Stimulated activated CD8-positive, alpha-beta memory T cell treated with anti-CD3 and anti-CD28 coated beads, Interleukin-4, amount 100 ng/mL, for 1 hour (primary cell): ENCODE measurements at places on chromosomes 7 and 10.

DNA sequence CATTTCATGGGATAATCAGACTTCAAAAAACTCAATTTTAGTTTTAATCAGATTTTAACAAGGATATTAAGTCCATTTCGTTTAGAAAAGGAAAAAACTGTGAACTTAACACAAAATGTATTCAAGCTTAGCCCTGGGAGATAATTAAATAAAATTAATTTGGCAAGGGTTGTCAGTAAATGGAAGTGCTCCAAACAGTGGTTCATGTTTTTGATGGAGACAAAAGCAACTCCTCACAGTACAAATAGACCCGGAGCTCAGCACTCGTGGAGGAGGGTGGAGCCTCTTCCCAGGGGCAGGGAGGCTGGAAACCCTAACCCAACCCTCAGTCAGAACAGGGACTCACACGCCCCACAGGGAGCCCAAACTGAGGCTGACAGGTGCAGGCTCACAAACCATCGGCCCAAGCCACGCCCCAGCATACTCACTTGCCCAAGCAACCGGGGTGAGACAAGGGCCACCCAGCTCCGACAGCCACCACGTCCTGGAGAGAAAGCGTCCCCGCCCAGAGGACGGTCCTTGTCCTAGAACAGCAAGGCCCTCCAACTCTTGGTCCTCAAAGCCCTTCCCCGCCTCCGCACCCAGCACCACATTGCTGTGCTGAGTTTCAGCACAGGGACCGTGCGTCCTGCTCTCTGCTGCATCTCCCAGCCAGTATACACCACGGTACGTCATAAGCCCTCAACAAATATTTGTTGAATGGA, 39.8 kb downstream of the MAD1L1 start:
- no peak for DNase-seq

GRCh38 chr7:138900035-138900828, 81.0 kb downstream of the KIAA1549 start:
- no peak for DNase-seq

DNA sequence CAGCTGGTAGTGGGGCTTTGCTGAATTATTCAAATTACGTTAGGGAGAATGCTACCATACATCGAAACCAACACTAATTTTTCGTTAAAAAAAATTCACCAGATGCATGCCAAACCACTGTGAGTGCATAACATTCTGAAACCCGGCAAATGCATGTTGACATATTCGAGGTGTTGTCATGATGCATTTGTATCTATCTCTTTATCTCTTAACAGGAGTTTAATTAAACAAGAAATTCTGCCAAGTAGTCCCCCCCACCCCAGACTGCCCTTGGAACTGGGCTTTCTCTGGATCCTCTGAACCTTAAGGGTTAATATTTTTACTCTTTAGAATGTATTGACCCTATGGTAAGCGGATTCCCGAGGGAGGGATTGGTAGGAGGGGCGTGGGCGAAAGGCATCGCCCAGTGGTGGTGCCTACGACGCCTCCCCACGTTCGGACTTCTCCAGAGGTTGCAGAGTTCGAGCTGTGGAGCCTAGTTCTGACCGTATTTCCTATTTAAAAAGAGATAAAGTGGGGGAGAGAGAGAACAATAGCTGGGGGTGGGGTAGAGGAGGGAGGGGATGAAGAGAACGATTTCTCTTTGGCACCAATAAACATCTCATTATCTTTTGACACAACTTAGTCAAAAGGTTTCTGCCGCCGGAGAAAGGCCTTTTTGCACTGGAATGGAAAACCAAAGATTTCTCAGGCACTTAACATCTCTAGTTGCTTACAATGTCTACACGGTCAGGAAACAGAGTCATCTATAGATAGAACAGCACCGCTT, 7.2 kb downstream of the DLX6 start:
- DNase-seq: no peak

GRCh38 chr10:11164803-11165590, 147.3 kb downstream of the CELF2 start:
- DNase-seq: no peak

- DNase-seq: no peak
Observed at GRCh38 chr10:101974091-101974971, 81.6 kb downstream of the ARMH3 start.

DNA sequence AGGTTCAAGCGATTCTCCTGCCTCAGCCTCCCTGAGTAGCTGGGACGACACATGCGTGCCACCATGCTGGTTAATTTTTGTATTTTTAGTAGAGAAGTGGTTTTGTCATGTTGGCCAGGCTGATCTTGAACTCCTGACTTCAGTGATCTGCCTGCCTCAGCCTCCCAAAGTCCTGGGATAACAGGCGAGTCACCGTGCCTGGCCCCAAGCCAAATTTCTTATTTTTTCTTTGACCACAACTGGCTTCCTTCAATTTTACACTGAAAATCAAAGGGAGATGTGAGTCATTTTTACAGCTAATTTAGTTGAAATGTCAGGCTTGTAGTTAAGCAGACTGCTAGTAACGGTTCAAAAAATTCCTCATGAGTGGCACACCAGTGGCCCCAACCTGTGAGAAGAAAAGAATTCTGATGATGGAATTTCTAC, 7.8 kb downstream of the RNF216 start:
- peak; percentile 7 for DNase-seq

DNA sequence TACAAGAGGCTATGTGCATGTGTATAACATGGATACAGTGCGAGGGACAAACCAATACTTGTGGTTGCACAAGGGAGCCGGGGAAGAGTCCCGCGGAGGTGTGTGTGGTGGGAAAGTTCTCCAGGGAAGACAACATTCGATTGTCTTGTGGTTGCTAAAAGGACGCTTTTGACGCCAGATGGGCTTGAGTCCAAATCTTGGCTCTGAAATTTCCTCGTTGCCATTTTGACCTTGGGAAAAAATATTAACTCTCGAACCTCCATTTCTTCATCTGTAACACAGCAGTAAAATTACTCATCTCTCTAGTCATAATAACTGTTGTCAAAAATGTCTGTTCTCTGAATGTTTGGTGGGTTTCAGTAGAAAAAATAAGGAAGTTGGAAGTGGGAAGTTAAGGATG, 16.5 kb downstream of the PLXDC2 start:
- no peak for DNase-seq

GRCh38 chr7:157442456-157442855, 105.7 kb downstream of the DNAJB6 start:
- DNase-seq: no peak

- DNase-seq: no peak
Observed at GRCh38 chr10:78584266-78584665, 484.5 kb upstream of the ZMIZ1 start.

DNA sequence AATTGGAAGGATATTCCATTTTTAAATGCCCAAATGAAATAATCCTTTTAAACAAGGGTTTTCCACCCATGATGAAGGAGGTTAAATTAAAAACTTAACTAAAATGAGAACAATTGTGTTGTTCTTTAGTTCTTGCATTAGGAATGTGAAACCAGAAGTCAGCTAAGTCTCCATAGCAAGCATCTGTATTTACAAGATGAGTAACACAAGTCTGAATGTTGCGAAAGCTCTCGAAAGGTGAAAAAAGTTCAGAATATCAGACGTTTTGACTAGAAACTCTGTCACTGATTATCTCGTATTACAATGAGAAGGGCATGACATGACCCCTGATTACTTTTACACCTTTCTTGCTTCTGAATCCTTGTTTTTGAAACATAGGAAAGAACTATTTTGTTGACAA, 149.6 kb downstream of the BICC1 start:
- DNase-seq: no peak

DNA sequence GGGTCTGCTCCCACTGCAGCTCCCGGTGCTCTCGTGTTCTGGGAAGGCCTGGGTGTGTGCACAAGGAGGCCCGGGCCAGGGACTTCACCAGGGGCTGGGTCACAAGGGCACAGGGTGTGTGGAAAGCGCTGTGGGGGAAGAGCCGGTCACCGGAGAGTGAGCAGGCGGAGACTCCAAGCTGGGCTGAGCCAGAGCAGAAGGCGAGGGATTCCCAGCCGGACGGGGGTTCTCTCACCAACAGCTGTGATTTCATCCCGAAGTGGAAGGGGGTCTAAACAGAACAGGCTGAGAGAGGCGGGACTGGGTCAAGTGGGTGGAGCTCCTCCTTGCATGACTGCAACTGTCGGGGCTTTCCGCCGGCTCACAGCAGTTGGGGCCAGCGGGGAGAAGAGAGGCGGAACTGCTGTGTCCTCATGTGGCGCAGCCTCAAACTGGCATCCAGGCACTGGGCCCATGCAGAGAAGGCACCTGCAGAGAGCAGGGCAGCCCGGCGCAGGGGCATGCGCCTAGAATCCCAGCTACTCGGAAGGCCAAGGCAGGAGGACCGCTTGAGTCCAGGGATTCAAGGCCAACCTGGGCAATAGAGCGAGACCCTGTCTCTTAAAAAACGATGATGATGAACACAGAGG, 7.6 kb upstream of the ORAI2 start:
- DNase-seq: peak; percentile 76

- no peak for DNase-seq
Observed at GRCh38 chr10:87767253-87767652, 50.8 kb downstream of the ATAD1 start.

- no peak for DNase-seq
Observed at GRCh38 chr7:50544992-50545391, 20.2 kb downstream of the DDC start.

DNA sequence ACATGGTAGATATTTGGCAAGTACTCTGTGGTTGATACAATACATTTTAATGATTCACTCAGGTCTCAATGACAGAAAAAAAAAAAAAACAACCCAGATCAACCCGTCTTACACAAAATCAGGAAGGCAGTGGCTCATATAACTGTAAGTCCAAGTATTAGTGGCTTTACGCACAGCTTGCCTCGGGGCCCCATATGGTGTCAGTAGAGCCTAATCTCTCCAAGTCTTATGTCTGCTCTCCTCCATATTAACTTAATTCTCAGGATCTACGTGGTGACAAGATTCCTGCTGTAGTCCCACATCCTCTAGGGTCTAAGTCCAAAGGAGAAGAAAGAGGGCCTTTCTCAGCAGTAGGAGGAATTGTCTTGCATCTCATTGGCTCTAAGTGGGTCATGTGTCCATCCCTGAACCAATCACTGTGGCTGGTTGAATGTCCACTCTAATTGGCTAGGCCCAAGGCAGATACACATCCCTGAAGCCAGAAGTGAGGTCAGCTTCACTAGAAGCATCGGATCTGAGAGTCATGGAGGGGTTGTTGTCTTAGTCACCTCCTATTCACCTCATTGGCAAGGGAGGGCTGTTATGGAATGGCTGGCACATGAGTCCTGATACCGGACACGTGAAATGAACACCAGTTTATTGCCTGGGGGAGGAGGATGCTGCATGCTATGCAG, 20.5 kb upstream of the PLPP4 start:
- DNase-seq: no peak

- DNase-seq: peak; percentile 9
Observed at GRCh38 chr10:63554657-63555056, 33.5 kb downstream of the REEP3 start.

DNA sequence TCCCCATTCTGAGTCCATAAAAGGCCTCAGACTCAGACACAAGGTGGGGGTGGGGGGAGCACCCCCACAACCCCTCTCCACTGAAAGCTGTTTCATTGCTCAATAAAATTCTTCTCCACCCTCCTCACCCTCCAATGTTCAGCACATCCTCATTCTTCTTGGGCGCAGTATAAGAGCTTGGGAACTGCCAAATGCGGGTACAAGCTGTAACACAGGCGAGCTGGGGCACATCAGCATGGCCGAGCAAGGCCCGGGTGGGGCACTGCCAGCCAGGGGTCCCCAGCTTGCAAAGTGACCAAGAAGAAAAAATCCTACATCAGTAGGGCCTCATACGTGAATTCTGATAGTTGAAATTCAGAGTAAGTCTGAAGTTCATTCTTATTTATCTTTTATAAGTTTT, 50.1 kb downstream of the CACUL1 start:
- DNase-seq: no peak

DNA sequence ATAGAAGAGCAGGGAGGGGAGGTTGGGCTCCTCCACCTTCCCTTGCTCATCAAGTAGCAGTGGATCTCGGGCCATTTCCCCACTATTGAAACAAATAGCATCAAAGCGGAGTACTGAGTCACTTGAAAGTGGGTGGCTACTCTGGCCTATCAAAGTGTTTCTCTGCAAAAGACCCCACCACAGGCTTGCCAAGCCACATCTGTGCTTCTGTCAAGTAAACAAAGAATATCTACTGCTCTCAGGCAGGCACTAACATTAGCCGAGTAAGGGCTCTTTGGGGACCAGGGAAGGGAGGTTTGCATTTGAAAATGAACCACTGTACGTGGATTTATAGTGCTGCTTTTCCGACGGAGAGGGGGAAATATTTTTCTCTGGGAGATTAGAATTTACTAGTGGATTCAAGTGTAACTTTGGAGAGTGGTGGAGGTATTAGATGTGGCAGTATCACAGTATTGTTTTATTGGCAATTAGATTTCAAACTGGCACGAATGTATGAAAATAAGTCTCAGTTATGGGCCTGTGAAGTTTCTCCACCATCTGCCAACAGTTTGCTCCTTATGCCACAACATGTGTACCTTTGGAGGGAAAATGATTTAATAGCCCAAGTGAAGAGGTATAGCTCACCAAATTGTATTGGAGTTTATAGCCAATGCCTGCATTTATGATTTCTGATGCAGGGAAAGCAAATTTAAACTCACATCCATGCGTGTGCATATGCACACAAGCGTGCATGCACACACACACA, 97.5 kb downstream of the RPS24 start:
- no peak for DNase-seq

DNA sequence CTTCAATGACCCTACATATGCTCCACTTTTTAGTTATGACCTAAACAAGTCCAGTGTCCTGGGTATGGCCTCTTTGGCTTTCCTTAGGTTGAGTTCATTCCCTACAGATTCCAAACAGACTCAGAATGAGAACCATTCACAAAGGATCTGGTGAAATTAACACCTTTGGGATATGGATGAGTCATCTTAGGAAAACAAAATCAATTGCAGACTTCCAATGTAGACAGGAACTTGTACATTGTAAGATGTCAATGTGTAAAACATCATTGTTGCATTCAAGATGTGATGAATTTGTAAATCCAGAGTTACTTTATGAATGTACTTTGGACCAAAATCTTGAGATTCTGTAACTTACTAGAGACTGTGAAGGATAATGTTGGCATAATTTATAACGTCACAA, 43.4 kb upstream of the HECTD2 start:
- no peak for DNase-seq

GRCh38 chr7:38975944-38976392, 1.7 kb upstream of the POU6F2 start:
- DNase-seq: no peak

GRCh38 chr10:78071140-78071856, 37.6 kb downstream of the RPS24 start:
- no peak for DNase-seq

GRCh38 chr7:41592794-41593193, 110.1 kb downstream of the INHBA start:
- no peak for DNase-seq

DNA sequence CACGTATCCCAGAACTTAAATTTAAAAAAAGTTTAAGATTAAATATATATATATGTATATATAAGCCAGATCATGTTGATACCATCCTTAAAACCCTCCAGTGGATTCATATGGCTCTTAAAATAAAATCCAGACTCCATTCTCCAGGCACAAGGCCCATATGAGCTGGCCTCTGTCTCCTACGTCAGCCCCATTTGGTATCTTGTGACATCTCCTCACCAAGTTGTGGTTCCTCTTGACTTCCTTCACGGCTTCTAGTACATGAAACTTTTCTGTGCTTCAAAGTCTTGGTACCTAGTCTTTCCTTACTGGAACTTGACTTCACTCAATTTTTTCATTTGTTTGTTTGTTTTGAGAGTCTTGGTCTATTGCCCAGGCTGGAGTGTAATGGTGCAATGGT, 61.3 kb downstream of the PRLHR start:
- no peak for DNase-seq

GRCh38 chr10:79167537-79167936, 98.8 kb downstream of the ZMIZ1 start:
- no peak for DNase-seq

- no peak for DNase-seq
Observed at GRCh38 chr10:9189448-9189847, 1135.0 kb downstream of the GATA3 start.
